ENCODE measurements at places on chromosomes 13 and 19.

DNA sequence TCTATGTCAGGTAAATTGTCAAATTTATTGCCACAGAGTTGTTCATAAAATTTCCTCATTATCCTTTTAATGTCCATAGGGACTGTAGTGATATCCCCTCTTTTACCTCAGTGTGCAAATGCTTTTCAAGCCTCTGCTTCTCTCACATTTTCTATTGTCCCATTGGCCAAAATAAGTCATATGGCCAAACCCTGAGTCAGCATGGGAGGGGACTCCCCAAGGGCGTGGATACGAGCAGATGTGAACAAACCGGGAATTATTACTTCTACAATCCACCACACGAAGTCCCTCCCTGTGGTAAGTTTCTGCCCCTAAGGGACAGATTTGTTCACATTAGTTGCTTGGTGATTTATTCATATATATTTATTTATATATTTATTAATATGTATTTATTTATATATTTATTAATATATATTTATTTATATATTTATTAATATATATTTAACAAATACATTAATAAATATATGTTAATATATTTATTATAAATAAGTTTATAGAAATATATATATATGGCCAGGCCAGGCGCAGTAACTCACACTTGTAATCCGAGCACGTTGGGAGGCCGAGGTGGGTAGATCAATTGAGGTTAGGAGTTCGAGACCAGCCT, 20.1 kb upstream of the CAMSAP3 start:
- no peak for DNase-seq

GRCh38 chr19:41924151-41925145, 3.8 kb downstream of the ERFL start:
- no peak for DNase-seq

- no peak for DNase-seq
Measured at GRCh38 chr19:14978161-14978776, 1.4 kb downstream of the SLC1A6 start.

- no peak for DNase-seq
Measured at GRCh38 chr19:31883296-31883990, 462.0 kb upstream of the ZNF507 start.

GRCh38 chr19:17335575-17335974, 920 bp upstream of the ANO8 start:
- DNase-seq = no peak

DNA sequence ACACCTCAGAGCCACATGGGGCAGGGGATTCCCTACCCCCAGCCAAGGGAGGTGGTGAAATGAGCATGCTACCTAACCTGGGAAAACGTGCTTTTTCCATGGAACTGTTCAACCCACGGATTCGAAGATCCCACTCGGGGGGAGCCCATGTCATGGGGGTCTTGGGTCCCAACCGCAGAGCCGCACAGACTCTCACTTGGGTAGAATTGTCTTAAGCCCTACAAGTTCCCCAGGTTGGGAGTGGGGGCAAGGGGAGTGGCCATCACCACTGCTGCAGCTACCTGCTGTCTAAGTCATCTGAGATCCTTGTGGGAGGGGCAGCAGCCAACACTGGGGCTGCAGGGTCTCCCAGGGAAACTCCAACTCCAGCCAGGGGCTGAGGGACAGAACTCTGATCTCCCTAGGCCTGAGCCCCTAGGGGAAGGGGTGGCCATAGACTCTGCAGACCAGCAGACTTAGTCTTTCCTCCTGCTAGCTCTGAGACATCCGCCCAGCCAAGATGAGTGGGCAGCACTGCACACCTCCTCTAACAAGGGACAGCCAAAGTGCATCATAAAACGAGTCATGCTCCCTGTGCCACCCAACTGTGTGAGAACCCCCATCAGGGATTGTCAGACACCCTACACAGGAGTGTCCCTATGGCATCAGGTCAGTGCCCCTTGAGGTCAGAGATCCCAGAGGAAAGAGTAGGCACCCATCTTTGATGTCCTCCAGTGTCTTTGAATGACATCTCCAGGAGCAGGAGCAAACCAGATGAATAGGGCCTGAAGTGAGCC, 610.4 kb upstream of the SLITRK6 start:
- no peak for DNase-seq

- DNase-seq = no peak
Measured at GRCh38 chr13:112583592-112584277, 4.2 kb downstream of the TUBGCP3 start.

DNA sequence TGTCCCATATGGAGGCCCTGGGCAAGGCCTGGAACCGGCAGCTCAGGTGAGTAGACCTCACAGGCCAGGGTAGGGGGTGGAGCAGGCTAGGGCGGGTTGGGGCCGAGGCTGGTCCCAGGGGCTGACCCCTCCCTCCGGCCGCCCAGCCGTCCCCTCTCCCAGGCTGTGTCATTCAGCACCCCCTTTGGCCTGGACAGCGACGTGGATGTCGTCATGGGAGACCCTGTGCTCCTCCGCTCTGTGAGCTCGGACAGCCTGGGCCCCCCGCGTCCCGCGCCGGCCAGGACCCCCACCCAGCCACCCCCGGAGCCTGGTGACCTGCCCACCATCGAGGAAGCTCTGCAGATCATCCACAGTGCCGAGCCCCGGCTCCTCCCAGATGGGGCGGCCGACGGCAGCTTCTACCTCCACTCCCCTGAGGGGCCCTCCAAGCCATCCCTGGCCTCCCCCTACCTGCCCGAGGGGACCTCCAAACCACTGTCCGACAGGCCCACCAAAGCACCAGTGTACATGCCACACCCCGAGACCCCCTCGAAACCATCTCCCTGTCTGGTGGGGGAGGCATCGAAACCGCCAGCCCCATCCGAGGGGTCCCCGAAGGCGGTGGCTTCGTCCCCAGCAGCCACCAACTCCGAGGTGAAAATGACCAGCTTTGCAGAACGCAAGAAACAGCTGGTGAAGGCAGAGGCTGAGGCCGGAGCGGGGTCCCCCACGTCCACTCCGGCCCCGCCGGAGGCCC, 16.0 kb downstream of the CAMSAP3 start:
- no peak for DNase-seq

DNA sequence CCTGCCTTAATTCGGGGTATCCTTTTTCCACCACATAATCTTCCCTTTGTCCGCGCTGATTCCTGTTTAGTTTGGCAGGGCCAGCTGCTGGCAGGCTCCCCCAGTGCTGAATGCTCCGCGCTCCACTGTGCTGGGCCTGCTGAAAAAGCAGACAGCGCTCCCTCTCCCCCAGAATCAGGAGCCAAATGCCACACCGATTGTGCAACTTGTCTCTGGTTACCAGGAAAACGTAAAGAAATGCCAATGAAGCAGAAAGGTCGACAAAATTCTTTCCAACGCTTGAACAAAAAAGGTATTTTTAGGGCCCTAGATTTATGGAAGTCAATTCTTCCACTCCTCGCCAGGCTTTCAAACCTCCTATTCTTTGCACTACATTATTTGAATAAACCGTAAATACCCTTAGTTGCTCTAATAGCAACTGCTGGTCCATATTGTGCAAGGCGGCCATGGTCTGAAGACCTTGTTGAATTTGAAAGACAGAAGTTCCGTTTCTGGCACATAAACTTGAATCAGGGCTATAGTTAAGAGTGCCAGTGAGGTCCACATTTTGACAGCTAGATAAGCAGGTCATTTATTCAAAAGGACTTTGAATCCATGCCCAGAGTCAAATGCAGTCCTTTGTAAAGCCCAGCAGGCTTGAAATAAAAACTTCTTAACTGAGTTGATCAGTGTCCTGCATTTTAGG, 206.7 kb upstream of the RFC3 start:
- DNase-seq = no peak

GRCh38 chr13:23384111-23384510, 49.4 kb downstream of the SACS start:
- no peak for DNase-seq

DNA sequence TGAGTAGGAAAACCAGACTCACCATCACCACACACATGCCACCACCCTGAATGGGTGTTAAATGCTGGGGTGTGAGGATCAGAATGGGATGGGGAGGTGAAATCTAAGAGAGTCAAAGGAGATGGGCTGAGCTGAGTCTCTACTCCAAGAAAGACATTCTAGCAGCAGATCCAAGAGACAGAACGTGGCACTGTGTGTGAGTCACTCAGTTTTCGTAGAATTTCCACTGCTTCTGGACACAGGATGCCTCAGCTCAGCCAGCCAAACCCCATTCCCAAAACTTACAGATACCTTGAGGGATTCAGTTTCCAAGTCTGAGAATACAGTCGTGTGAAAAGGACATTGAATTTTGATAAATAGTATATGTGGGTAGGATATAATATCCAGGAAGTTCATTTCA, 7.3 kb upstream of the CYP2A7 start:
- DNase-seq = no peak

DNA sequence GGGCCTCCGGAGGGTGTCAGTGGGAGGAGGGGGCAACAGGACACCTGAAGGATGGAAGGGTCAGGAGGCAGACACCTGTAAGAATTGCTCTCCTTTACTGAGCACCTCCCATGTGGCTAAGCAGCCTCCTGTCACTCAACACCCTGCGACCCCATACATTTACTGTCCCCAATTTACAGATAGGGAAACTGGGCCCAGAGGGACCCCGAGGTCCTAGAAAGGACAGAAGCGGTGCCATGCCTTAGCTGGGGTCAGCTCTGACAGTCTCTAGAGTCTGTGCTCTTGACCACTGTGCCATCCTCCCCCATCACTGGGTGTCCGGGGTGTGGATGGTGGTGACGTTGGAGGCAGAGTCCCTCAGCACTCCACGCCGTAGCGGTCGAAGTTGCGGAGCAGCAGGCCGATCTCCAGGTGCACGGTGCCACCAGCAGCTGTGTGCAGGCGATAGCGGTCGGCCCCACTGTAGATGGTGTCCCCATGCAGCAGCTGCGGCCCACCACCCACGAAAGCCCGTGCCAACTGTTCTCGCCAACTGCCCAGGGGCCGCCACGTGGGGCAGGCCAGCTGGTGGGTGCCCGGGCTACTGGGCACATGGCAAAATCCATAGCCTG, 726 bp upstream of the TGFB1 start:
- DNase-seq = no peak

DNA sequence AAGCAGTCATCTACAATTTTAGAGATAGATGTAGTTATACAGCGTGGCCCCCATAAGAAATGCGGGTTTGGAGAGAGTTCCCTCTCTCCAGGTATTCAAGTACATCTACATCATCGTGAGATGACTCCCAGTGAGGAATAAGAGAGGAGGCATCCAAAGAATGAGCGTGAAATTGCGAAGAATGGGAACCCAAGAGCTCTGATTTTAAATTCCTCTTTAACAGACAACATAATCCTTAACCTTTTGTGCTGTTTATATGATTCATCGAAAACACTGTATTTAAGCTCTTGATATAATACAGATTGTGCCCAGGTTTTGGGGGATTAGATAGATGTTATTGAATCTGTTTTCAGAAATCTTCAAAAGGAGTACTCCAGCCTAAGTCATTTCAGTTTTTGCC, 161.5 kb downstream of the COG6 start:
- DNase-seq = no peak

GRCh38 chr13:29143847-29144246, 323.7 kb downstream of the MTUS2 start:
- DNase-seq = no peak

GRCh38 chr19:6632002-6632621, 37.8 kb downstream of the TNFSF14 start:
- DNase-seq = peak; percentile 74

DNA sequence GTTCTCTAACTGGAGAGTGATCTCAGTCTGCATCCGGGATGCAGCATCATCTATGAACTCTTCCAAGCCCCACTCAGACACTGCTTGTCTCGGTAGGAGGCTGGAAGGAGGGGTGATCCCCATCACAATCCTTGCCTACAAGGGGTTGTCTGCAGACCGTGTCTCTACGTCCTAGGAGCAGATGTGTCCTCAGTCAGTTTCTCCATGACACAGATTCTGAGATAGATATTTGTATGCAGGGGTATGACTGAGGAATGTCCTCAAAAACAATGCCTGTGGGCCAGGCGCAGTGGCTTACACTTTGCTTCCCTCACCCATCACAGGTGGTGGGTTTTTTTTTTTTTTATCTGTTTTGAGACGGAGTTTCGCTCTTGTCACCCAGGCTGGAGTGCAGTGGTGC, 871 bp downstream of the NCR1 start:
- no peak for DNase-seq

DNA sequence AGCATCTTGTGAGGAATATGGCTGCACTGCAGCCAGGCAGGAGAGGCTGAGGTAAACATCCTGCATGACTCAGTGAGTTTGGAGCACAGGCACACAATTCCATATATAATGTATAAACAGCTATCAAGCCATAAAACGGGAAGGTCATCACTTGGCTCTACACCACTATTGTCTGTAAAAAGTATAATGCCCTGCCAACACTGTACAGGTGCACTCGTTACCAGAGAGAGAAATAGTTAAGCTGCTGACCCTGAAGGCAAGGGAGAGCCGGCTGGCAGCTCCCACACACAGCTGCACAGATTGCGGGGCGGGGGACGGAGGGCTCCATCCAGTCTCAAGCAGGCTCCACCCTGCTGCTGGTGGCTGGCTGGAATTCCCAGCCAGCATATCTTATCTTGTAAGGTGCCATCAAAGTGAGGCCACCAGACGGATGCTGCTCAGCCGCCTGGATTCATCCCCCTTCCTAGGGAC, 668.1 kb downstream of the SLITRK5 start:
- DNase-seq = no peak
